ENCODE measurements at places on chromosomes 5 and 9.

DNA sequence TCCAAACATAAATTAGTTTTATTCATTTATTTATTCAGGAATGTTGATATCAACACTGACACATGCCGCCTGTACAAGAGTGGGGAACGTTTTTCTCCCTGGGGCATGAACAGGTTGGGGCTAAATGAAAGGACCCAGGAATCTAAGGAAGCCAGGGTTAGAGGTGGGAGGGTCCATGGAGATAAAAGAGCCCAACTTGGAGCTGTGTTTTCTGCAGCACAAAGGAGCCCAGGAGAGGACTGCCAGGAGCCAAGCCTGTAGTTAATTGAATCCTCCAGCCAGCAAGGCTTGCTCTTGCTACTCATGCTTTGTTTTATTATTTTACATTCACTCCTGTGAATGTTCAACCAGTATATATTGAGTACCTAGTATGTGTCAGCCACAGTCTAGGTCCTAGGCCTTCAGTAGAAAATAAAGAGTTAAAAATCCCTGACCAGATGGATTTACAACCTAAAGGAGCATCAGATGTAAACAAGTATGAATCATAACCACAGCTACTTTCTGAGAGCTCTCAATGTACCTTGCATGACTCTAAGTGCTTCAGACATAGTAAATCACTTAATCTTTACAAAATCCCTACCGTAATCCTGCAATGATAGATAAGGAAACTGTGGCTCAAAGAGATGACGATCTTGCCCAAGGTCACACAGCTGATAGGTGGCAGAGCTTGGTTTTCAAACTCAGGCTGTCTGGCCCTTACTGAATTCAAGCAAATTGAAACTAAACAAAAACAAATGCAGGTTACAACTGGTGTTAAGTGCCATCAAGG, 69.8 kb downstream of the ASTN2 start:
- DNase-seq: no peak

- DNase-seq: no peak
These were observed 165.3 kb downstream of the KDM4C start for GRCh38 chr9:6923086-6923485.

DNA sequence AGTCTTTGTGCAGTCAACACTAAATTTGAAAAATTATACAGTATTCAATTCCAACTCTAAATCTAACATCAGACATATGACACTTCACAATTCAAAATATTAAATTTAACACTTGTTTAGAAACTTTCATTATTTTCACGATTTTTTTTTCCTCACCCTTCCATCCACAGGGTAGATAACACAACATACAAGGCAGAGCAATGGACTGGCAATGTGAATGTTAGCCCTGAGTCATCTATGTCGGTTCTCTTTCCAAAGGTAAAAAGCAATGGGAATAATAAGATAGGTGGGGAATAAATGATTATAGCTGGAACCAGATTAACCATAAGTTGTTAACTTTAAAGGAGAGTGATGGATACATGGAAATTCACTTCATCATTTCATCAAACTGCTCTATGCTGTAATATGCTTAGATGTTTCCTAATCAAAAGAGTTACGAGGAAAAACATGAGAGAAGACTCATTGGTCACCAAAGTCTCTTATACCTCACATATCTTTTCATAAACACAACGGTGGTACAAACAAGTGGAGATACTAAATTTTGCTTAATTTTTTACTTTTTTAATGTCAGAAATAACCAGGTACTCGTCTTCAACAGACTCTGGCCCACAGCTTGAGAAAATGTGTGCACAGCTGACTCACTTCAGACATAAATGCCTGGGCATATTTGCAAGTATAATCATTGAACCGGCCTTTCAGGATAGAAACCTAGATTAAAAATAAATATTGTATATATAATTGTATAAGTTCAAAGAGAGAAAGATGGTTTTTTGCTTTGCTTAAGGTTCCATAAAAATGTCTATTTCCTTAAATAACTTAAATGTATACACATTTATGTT, 23.0 kb downstream of the RFX3 start:
- DNase-seq: no peak

GRCh38 chr5:165410476-165410875, 1905.1 kb downstream of the MAT2B start:
- no peak for DNase-seq

DNA sequence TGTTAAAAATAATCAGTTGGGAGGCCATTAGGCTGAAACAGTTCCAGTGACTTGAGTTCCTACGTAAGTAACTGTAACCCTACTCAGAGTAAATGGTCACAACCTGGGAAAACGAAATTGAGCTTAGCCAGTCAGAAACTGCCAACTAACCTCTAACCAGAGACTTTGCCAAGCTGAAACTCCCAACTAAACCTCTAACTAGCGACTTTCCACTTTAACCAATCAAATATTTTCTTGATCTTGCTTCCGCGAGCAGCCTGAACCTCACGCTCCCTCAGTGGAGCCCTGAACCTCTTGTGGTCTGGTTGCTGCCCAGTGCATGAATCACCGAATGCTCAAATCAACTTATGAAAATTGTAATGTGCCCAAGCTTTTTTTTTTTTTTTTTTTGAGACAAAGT, 156.2 kb downstream of the MED10 start:
- no peak for DNase-seq

DNA sequence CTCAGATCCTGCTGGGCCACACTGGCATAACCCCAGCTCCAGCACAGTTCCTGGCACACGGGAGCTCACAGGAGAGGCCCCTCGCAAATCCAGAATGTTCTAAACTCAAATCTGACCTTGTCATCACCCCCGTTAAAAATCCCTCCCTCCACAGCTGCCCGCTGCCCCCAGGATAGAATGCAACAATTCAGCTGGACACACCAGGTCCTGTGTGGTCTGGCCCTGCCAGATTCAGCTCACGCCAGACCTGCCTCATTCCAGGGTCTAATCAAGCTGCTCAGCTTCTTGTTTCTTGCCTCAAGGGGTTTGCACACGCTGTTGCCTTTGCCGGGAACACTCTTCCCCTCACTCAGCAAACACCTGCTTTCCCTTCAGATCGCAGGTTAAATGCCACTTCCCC, 45.0 kb upstream of the ASS1 start:
- DNase-seq: no peak
